ENCODE measurements at places on chromosomes 1 and 21. TPM values are rescaled to one million over a fixed set of nuclear protein-coding genes. Genes with fewer than 3 reads are reported as not detected.

CAPN9 gene
- not detected for total RNA-seq

AQP10 gene
- not detected for total RNA-seq

IGFN1 gene
- not detected for total RNA-seq

OR2T29 gene
- total RNA-seq = not detected

VANGL2 gene
- 1.7 TPM for total RNA-seq

GJA9 gene
- total RNA-seq = not detected

FHAD1 gene
- total RNA-seq = 0.55 TPM

CFHR5 gene
- not detected for total RNA-seq

TSSK3 gene
- total RNA-seq = 1.2 TPM

RNF220 gene
- 60.1 TPM for total RNA-seq

DDX20 gene
- total RNA-seq = 9.7 TPM

COL8A2 gene
- 3.3 TPM for total RNA-seq
